ENCODE measurements at places on chromosomes 5 and 9.
A peak's percentile ranks its signal among the peaks of the same experiment; 100 is the strongest.

GRCh38 chr5:88820581-88820980, 62.4 kb downstream of the MEF2C start:
- DNase-seq, result no peak

DNA sequence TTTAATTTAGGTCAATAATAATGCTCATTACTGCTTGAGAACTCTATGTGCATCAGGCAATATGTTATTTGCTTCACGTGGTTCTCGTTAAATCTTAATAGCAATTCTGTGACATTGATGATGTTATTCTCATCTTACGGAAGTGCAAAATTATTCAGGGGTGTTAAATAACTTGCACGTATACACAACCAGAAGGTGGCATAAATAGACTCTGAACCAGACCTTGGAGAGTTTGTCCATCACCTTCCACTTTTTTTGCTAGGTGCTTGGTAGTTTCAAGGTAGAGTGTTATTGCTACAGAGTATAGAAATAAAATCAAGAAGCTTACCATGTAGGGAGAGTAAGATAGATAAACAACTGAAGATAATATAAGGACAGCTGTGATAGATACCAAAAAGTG, 23.6 kb upstream of the TNFAIP8 start:
- DNase-seq, result no peak

GRCh38 chr5:1252681-1253080, 27.5 kb downstream of the SLC6A18 start:
- no peak for DNase-seq

- DNase-seq, result peak; percentile 73
Measured at GRCh38 chr9:77099388-77099787, 77.9 kb upstream of the VPS13A start.

- DNase-seq, result no peak
Measured at GRCh38 chr9:136353757-136354488, 9.6 kb downstream of the DNLZ start.

DNA sequence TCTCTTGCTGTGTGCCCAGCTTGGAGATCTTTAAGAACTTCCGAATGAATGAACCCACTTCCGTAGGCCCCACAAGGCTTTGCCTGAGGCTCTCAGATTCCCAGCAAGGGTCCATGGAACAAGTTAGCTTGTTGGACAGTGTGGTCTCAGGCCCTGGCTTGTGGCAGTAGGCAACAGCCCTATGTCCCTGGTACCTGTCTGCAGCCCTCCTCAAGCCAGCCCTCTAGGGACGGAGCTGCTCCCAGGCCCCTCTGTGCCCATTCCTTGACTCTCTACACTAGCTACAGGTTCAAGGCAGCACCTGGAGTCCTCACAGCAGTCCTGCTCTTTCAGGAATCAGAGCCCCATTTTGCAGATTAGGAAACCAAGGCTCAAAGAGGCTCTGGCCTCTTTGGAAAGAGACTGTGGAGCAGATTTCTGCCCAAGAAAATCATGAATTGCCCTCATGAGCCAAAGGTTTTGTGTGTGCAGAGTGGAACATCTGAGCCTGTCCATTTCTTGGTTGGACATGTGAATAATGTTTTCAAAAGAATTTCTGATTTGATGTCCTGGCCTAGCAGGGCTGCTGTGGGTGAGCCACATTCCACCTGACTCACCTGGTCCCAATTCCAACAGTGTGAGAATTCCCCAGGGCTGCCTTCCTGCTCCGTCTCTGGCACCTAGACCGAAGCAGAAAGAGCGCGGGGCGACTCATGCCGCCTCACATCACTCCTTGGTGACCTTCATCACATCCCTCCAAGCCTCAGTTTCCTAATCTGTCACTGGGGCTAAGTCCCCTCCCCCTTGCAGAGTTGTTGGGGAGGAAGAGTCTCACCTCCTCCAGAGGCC, 131.7 kb downstream of the BARX1 start:
- no peak for DNase-seq

DNA sequence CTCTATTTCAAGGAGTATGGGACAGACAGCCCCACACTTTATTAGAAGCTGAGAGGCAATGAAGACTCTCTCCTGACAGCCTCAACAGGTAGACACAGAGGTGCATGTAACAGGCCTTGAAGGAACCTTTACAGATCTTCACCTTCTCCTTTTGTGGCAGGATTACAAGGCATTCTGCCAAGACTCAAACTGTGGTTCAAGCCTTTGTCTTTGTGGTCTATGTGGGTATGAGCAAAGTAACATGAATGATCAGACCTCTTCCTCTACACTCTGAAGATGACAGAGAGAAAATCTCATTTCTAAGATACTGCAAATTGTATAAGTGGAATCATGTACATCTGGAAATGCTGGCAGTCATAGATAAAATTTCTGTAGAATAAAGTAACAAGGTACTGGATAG, 346.9 kb downstream of the CDH9 start:
- DNase-seq, result no peak

DNA sequence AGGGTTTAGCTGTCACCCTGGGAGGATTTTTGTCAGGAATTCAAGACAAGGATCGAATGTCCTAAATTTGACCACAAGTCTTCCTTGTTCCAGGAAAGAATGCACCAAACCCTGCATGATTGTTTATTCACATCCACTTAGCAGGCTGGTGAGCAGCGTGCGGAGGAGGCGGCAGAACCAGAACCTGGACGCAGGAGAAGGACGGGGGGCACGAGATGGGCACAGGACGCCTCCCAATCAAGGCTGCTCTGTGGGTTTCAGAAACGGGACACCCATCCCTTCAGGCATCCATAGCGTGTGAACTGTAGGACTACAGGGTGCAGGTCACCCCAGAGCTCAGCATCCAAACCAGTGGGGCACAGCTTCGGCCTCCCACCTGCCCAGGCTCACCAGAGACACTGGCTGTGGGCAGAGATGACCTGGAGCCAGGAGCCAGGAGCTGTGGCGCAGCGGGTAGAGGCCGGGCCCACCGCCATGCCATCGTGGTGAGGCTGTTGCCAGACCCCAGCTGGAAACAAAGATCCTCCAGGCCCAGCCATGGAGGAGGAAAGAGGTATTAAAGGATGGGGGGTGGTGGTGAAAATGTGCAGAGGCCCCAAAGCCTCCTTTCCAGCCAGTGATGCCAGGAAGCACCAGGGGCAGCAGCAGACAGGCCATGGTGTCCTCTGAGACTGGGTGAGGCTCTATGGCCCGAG, 32.3 kb upstream of the ADAMTS2 start:
- DNase-seq, result no peak

DNA sequence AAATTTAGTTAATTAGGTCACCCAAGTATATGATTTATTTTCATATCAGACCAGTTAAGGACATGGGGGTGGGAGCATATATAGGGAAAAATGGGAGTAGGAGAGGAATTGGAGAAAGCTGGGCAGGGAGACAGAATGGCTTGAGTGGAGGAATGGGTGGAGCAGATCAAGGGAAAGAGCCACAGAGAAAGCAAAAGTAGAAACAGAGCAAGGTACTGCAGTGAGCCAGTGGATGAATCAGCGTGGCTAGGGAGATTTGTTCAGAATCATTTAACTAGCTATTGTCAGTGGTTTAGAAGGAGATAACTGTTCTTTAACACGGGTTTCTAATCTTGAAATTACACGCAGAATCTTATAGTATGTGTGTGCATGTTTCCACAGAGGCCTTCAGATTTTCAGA, 37.4 kb downstream of the SNX24 start:
- no peak for DNase-seq

GRCh38 chr5:134439210-134439654, 27.6 kb upstream of the CDKN2AIPNL start:
- peak; percentile 93 for DNase-seq

DNA sequence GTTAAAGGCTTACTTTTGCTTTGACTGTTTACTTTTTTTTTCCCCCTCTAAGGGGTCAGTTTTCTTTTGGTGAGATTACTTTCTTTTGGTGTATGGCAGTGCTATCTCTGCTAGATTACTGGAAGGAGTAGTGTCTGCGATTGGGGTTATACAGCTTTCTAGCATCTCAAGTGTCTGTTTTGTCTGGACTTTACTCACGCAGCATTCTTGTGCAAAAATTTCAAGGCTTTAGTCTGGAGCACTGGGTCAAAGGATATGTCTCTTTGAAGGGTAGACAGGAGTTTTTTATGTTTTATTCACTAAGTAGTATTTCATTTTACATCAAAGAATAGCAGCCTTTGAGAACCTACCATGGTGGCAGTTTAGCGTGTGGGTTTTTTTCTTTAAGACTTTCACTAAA, 52.6 kb downstream of the NDUFS4 start:
- DNase-seq, result no peak

- no peak for DNase-seq
Measured at GRCh38 chr9:84699984-84700383, 30.5 kb downstream of the NTRK2 start.

DNA sequence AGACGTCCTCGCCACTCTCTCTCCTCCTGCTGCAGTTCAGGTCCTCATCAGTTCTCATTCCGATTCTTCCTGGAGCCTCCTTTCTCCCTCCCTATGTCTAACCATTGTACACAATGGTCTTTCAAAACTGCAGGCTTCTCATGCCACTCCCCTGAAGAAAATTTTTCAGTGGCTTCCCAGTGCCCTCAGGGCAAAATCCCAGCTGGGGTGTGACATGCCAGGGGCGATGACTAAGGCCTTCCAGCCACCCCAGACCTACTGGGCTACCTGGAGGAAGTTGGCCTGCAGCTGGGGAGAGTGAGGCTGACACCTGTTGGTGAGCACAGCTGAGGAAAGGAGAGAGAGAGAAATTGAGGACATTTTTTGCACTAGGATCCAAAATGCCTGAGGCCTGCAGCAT, 65.2 kb downstream of the SREK1 start:
- DNase-seq, result no peak

DNA sequence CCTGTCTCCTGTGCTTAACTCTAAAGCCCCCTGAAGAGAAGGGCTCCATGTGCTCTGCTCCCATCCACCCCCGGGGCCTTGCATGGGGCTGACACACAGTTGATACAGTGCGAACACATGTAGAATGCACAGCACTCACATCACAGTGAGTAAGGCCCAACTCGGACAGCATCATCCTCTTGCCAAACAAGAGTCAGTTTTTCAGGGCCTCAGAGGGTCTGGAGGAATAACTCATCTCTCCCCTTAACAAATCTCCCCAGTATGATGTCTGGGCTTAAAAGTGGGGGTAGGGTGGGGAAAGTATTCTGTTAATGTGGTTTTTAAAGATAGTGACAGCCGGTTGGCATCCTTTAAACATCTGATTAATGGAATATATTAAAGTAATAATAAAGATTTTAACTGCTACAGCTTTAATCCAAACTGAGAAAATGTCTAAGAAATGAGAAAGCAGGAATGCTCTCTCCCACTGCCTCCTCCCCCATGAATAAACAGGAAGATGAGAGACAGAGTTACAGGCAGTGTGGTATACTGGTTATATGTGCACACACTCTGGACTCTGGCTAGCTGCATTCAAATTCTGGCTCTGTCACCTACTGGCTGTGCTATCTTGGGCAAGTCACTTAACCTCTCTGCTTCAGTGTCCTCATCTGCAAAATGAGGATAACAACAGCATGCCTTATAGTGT, 22.5 kb downstream of the APBA1 start:
- no peak for DNase-seq

GRCh38 chr5:121525706-121526105, 326.0 kb upstream of the FTMT start:
- no peak for DNase-seq

- no peak for DNase-seq
Measured at GRCh38 chr9:124831642-124832364, 21.5 kb upstream of the WDR38 start.

DNA sequence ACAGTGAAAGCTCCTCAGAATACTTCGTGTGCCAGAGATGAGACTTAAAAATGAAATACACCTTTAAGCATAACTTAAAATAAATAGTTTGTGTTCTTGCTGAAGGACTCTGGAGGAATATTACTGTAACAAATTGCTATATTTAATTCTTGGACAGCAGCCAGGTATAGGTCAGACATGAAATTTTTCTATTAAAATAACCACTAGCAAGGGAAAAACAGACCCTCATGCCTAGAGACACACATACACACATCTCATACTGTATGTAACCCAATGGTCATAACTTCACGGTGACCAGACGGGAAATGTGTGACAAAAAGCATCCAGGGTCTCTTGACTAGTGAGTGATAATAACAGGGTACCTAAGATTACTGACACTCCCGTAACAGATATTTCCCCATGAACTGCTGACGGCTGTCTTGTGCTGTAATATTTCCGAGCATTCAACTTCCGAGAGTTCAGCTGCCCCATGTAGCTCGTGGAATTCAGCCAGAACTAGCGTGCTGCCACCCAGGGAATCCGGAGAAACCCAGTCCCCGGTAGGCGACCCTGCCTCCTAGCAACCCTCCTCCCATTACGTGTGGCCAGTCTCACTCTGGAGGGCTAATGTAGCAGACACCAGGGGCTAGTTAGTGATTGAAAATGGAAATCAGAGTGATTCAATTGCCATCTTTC, 2295.1 kb upstream of the WWC1 start:
- no peak for DNase-seq

- DNase-seq, result no peak
Measured at GRCh38 chr5:10632110-10632761, 68.4 kb downstream of the ANKRD33B start.

DNA sequence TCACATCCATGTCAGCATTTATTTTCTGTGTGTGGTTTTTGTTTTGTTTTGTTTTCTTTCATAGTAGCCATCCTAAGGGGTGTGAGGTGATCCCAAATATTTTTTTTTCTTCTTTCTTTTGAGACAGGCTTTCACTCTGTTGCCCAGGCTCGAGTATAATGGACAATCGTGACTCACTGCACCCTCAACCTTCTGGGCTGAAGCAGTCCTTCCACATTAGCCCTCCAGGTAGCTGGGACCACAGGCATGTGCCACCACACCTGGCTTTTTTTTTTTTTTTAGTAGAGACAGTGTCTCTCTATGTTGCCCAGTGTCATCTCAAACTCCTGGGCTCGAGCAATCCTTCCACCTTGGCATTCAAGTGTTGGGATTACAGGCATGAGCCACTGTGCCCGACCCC, 59.1 kb downstream of the CDC42SE2 start:
- no peak for DNase-seq

- DNase-seq, result no peak
Measured at GRCh38 chr9:129989362-129989708, 53.7 kb downstream of the FNBP1 start.

DNA sequence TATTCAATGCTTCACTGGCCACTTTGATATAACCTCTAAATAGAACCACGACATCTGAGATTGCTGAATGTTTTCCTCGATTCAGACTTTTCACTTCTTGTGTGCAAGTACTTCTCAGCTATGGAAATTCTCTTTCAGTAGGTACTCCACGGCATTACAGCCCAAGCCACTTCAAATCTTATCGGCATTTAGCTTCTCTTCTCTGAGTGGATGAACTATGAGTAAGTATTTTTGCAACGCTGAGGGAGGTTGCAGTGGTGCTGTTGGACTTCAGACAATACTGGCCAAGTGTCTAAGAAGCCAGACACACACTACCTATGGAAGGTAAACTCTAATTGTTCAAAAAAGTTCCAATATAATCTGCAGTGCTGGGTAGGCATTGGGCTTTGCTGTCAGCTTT, 60.1 kb downstream of the FBN2 start:
- DNase-seq, result no peak

Data from NCI-H1417 (cell line).